ENCODE measurements at places on chromosomes 6 and 20. TPM values are rescaled to one million over a fixed set of nuclear protein-coding genes. Genes with fewer than 3 reads are reported as not detected.

- H3K4me1 ChIP-seq: peaks cover 16% of the 10 kb centered on the region
- H3K4me3 ChIP-seq: no peak overlapping the region
Observed at GRCh38 chr20:34829191-34829590, 3.7 kb upstream of the NCOA6 start.

Gene KHDC1L
- not detected for total RNA-seq

Gene SOBP
- 0.38 TPM for total RNA-seq

- H3K27me3 ChIP-seq: no peaks in the 10 kb centered on the region
- H3K4me1 ChIP-seq: peaks cover 39% of the 10 kb centered on the region
- no peak overlapping the region for H3K4me3 ChIP-seq
- no peak overlapping the region for H3K27ac ChIP-seq
- H3K36me3 ChIP-seq: no peaks in the 10 kb centered on the region
Observed at GRCh38 chr6:110563711-110564110, 87.3 kb upstream of the SLC22A16 start.

Gene HTR1E
- not detected for total RNA-seq

GRCh38 chr6:135397172-135397952, 100.2 kb downstream of the AHI1 start:
- H3K36me3 ChIP-seq: peaks cover 8% of the 10 kb centered on the region
- no peaks in the 10 kb centered on the region for H3K27me3 ChIP-seq
- DNase-seq: no peak
- no peak overlapping the region for H3K4me3 ChIP-seq
- no peaks in the 10 kb centered on the region for H3K4me1 ChIP-seq
- no peak overlapping the region for H3K27ac ChIP-seq

GRCh38 chr6:35736253-35736894, 458 bp upstream of the ARMC12 start:
- peaks cover 37% of the 10 kb centered on the region for H3K4me1 ChIP-seq
- no peak overlapping the region for H3K4me3 ChIP-seq
- H3K27me3 ChIP-seq: no peaks in the 10 kb centered on the region
- no peaks in the 10 kb centered on the region for H3K36me3 ChIP-seq

- H3K4me3 ChIP-seq: no peak overlapping the region
- H3K27ac ChIP-seq: no peak overlapping the region
- H3K27me3 ChIP-seq: peaks cover 23% of the 10 kb centered on the region
- DNase-seq: no peak
- H3K36me3 ChIP-seq: no peaks in the 10 kb centered on the region
Observed at GRCh38 chr6:48069280-48069679, 41.7 kb downstream of the PTCHD4 start.

GRCh38 chr6:159676890-159677505, 16.0 kb downstream of the SOD2 start:
- H3K27me3 ChIP-seq: no peaks in the 10 kb centered on the region
- peaks cover 38% of the 10 kb centered on the region for H3K36me3 ChIP-seq
- no peak for DNase-seq
- H3K4me3 ChIP-seq: no peak overlapping the region
- H3K4me1 ChIP-seq: peaks cover 27% of the 10 kb centered on the region
- H3K27ac ChIP-seq: no peak overlapping the region

- no peak overlapping the region for H3K27ac ChIP-seq
- H3K27me3 ChIP-seq: peaks cover 44% of the 10 kb centered on the region
- no peaks in the 10 kb centered on the region for H3K4me1 ChIP-seq
- no peak overlapping the region for H3K4me3 ChIP-seq
- no peak for DNase-seq
- no peaks in the 10 kb centered on the region for H3K36me3 ChIP-seq
Observed at GRCh38 chr6:33136310-33136900, 55.9 kb downstream of the COL11A2 start.

Gene RNF182
- total RNA-seq: not detected

Gene TNFRSF6B
- not detected for total RNA-seq

DNA sequence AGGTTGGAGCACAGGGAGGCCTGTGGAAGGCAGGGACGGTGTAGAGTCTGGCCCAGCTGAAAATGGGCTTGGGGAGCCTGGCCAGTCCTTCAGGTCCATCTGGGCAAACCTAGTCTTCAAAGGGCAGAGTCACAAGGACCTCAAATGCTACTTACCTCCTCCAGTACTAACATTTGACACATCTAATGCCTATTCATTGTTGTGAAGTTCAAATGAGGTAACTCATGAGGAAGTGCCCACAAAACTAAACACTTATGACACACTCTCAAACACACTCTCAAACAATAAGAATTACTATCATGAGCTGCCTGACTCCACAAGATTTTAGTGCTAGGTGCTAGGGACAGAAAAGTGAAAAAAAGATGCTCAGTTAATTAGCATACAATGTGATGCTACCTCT, 27.1 kb downstream of the DAAM2 start:
- H3K36me3 ChIP-seq: no peaks in the 10 kb centered on the region
- H3K4me3 ChIP-seq: no peak overlapping the region

Gene CABLES2
- total RNA-seq: 13.2 TPM

DNA sequence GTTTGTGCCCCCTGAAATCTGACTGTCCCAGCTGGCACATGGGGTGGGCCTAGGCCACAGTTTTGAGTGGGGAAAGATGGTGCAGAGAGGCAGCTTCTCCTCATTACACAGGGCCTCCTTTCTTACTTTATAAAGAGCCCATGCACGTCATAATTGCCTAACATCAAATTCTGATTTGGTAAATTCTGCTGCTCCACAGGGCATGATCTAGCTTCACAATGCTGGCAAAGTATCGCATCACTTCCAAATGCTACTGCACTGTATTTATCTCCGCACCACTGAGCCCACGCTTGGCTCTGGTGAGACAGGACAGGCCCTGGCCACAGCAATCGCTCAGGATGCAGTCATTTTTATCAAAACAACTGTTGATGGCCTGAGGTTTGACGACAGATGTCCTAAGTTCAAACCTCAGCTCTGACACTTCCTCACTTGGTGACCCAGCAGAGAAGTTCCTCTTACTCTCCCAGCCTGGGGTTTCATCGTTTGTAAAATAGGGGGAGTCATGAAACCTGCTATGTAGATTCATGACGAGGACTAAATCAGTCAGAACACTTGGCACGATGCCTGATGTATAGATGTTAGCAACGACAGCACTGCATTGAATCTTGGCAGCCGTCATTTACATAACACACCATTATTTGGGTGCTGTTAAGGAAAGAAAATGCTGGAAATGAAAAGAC, 187.9 kb downstream of the TTLL2 start:
- H3K4me1 ChIP-seq: no peaks in the 10 kb centered on the region
- no peak overlapping the region for H3K27ac ChIP-seq
- DNase-seq: no peak
- no peak overlapping the region for H3K4me3 ChIP-seq
- H3K27me3 ChIP-seq: peaks cover 9% of the 10 kb centered on the region

- peak; percentile 33 for DNase-seq
- H3K4me3 ChIP-seq: no peak overlapping the region
Observed at GRCh38 chr20:48846516-48847492, 19.0 kb upstream of the PREX1 start.
